ENCODE measurements at places on chromosomes 3 and 15.

GRCh38 chr3:164023480-164023879 lies 1054.8 kb downstream of the SI start:
- no peak for DNase-seq

DNA sequence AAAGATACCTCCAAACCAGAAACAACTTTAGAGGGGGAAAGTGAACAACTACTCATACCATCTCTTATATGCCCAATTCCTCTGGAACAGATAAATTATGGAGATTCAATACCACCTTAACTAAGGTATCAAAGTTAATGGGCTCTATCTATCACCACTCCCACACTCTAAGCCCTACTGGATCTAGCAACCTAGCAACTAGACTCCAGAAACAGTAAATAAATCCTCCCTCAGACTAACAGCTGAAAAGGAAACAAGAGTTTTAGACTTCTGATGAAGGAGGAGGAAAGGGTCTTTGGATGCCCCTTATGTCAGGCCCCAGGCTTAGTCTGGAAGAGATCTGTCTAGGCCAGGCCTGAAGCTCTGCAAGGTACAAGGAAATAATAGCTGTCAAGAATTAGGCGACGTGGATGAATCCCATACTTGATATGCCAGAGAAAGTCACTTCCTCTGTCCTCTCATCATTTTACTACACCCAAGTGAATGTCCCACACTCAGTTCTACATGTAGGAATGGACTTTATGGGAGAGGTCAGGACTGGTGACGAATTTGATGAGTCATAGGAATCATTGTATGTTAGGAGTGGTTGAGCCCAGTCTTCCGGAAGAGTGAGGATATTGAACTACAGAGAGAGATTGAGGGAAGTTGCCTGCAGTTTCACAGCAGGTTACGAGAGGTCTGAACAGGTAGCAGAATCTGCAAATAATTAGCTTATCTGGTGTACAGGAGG lies 113.8 kb downstream of the AKAP13 start:
- DNase-seq, result peak; percentile 97

- no peak for DNase-seq
Measured at GRCh38 chr15:91627473-91628278, 225.8 kb upstream of the SLCO3A1 start.

DNA sequence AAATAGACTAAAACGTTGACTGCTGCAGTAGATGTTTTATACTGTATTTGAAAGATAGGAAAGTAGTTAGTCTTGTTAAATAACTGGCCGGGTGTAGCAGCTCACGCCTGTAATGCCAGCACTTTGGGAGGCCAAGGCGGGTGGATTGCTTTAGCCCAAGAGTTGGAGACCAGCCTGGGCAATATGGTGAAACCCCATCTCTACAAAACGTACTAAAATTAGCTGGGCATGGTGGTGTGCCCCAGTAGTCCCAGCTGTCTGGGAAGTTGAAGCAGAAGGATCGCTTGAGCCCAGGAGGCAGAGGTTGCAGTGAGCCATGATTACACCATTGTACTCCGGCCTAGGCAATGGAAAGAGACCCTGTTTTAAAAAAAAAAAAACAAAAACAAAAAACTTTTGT lies 60.5 kb upstream of the ULK4 start:
- no peak for DNase-seq

DNA sequence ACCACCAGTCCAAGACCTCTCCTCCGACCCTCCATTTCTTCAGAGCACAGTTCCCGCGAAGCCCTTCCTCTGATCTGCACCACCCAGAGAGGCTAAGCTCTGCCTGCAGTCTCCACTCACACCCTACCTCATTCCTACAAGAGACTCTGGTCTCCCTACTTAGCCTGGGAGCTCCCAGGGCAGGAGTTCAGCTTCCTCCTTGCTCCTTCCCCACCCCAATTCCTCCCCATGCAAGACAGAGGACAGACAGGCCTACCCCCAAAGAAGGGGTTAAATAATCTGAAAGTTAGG lies 12.6 kb upstream of the VIPR1 start:
- no peak for DNase-seq

DNA sequence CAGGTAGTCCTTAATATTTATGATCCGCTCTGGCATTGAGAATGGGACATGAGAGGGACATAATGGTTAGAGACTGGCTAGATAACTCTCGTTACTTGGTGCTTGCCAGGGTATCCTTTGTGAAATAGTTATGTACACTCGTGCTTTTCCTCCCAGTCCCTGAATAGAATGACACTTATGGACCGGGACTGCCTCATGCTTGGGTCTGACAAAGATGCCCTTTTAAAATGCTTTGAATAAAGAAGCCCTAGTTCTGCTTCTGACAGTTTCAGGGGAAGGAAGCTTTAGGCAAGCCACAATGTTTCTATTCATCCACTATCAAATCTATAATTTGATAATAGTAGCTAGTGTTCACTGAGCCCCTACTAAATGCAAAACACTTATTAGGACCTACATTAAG lies 29.4 kb downstream of the POLR2M start:
- DNase-seq, result no peak

DNA sequence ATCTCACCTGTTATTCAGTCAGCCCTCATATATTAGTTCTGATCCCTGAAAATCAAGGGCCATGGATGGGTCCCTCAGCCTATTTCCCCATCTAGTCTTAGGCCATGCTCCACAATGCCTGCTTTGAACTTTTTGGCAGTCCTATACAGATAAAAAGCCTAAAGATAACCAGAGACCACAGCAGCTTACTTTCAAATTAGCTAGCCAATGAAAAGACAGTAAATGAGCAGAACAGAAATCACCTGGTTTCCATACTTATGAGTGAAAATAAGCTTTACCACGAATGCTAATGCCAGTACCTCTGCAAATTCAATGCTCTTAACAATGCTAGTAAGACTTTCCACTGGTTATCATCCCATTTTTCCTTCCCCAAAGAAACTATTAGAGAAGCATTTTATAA lies 141.6 kb upstream of the SPRED1 start:
- no peak for DNase-seq

DNA sequence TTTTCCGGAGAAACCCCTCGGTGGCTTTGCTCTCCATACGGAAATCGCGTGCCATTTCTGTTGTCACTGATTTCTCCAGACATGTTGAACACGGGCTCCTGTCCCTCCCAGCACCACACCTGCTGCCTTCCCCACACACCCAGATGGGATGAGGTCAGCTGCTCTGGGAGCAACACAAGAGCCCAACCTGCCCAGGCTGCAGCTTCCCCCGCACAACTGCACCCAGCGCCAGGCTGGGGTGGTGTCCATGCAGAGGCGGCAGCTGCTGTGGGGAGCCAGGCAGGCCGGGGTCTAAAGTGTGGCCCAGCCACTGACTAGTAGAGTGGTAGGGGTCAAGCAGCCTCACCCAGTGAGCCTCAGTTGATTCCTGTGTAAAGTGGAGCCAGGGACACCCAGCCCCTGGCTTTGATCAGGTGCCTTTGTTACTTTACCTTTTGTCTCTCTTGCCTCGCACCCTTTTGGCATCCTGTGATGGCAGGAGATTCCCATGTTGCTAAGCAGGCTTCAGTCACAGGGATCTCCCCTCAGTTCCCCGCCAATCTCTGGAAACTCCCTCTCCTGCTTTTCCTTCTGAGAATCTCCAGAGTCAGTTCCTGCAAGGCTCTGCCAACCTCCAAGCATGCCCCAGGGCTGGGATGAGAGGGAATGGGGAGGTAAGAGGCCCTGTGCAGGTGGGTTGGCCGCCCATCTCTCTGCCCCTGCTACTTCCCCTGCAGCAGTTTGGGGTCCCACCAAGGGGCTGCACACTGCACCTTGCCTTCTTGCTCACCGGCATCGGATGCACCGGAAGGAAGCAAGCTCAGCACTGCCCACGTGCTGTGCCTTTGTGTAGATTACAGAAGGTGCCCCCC lies 91.8 kb upstream of the ALDH1A3 start:
- no peak for DNase-seq

- no peak for DNase-seq
Measured at GRCh38 chr3:162602619-162603018, 1106.0 kb downstream of the OTOL1 start.

DNA sequence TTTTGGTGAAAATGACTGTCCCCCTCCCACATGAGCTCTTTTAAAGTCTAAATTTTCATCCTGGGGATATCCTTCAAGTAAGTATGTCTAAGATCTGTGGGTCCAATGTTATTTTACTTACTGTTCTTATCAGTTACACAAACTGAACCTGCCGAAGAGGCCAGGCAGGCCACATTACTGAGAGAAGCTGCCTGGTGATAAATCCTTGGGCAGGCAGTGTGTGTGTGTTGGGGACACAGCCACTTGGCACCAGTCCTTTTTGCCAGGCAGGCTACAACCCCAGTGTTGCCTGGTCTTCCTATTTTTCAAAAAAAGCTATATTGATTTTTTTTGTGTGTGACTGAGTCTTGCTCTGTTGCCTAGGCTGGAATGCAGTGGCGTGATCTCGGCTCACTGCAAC lies 50.6 kb upstream of the RASA2 start:
- no peak for DNase-seq

DNA sequence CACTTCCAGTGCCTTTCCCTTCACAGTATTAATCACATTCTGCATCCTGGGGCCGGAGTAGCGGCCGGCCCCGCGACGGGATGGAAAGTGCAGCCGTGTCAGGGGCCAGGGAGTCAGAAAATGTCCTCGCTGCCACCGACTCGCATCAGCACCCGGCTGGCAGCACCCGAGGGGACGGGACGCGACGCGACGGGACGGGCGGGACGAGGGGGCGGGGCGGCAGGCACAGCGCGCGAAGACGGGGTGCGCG lies 353 bp downstream of the ATG3 start:
- DNase-seq, result no peak

DNA sequence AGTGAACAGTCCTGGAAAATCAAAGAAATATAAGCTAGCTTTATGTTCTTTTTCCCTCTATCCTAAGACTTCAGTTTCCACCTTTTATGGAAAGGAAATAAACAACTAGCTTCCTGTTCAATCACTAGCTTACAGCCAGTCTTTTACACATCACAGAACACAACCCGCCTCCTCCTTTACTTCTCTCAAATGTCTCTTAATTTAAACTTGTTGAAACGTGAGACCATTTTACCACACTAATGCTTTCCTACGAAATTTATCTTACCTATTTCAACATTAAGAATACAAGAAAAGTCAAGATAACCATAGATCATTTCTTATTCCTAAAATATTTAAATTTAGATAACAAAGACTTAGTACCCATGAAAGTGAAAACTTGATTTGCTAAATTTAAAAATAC lies 6.2 kb downstream of the PRTG start:
- no peak for DNase-seq

DNA sequence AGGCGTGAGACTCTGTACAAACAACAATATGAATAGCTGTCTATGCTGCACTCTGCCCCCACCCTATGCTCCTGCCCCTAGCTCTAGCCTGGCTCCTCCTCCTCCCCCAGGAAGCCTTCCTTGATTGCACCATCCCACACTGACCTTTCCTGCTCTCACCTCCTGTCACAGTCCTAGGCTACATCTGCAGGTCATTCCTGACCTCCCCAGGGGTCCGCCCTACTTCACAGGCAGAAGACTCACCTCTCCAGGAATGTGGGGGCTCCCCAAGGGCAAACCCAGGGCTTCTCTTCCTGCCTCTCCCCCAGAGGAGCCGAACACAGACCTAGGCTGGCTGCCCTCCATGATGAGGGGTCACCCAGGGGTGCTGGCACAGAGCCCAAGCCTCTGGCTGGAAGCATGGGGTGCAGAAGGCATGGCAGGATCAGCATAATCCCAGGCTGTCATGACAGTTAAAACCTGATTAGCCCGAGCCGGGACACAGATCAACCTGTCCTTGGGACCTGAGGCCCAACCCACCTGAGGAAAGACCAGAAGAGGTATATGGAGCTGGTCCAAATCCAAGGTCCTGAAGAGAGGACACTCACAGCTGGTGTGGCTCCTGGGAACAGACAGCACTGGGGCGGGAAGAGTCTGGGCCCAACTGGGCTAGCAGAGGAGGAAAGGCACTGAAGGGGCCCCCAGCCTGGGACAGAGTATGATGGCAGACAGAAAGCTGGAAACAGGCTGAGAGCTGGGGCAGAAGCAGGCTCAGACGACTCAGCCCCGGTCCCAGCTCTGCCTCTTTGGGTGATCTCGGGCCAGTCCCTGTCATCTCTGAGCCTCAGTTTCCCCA lies 5.9 kb downstream of the SEMA7A start:
- DNase-seq, result no peak

- DNase-seq, result no peak
Measured at GRCh38 chr15:27137127-27137526, 166.1 kb downstream of the GABRG3 start.

GRCh38 chr15:28955160-28955992 lies 69.6 kb downstream of the APBA2 start:
- peak; percentile 13 for DNase-seq

DNA sequence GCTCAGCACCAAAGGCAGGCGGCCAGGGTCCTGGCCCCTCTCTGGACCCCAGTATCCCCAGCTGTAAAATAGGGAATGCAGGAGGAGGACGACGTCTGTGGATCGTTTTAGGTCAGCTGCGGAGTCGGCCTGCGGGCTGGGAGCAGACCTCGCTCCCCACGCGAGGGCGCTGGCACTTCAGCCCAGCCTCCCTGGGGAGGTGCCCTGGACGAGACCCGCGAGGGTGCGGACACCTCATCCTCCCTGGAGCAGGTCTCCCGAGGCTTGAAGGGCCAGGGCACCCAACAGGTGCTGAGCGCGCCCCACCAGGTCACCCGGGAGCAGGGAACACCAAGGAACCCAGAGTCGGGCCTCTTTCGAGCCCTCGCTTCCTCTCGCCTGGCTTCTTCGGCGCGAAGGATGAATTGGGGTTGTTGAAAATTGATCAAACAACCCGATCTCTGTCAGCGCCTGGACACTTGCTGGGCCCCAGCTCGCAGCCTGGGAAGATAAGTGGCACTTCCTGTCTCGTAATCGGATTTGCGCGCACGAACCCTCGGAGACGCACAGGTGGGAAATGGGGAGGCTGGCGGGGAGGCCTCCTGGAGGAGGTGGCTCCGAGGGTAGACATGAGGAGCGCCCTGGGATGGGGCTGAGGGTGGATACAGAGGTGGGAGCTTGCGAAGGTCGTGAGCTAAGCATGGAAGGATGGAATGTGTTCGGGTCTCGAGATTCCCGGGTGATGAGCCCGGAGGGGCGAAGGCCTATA lies 588 bp upstream of the VIPR1 start:
- no peak for DNase-seq

DNA sequence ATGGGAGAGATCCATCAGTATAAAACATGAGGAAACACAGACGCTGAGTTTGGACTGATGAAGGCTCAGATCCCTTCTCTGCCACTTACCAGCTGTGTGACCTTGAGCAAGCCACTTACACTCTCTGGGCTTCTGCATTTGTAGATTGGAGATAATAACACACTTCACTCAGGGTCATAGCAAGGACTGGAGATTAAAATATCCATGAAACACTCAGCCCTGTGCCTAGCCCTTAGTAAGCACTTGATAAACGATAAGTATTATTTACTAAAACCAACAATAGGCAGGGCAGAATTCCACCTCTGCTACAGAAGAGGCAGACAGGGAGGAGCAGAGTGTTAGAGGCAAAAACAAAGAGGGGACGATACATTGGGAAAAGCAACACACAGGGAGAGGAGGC lies 420.5 kb upstream of the WNT5A start:
- DNase-seq, result no peak

- no peak for DNase-seq
Measured at GRCh38 chr15:99502182-99502581, 63.6 kb upstream of the MEF2A start.

DNA sequence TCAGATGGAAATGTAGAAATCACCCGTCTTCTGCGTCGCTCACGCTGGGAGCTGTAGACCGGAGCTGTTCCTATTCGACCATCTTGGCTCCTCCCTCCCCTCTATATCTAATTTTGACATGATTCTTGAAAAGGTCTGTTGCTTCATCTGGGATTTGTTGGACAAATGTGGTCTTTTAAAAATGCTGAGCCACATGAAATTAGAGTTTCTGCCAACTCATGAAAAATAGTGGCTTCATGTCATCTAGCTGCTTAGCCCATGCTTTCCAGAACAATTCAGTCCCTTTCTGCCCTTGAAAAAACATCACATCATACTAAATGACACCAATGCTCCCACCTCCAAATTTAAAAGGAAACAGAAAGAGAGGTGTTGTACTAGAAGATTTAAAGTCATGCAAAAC lies 148.6 kb upstream of the EIF1B start:
- DNase-seq, result no peak
